Uterus (tissue), 4 donors: ENCODE measurements at places on chromosomes 5 and 9. TPM values are rescaled to one million over a fixed set of nuclear protein-coding genes. Genes with fewer than 3 reads are reported as not detected.

DNA sequence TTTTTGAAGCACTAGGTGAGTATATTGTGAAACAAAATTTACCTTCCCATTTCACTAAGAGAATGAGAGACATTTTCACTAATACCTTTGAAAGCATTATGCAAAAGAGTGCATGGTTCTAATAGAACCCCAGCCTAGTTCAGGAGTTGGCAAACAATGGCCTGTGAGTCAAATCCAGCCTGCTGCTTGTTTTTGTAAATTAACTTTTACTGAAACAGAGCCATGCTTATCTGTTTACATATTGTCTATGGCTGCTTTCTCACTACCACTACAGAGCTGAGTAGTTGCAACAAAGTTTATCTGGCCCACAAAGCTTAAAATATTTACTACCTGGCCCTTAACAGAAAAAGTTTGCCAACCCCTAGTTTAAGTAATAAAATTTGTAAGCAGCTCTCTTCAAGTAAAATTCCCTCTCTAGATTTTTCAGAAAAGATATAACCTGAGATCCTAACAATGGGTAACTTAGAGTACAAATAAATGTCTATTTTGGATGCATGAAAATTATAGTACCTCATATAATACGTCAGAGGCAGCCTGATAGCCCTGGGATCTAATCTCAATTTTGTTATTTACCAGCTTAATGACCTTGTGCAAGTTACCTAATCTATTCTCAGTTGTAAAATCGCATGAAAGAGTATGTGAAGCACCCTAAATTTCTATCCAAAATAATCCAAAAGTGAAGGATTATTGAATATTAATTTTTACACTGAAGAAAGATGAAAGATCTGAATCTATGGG is 50.7 kb upstream of the ARL15 start:
- H3K4me3 ChIP-seq, result no peak overlapping the region
- H3K4me1 ChIP-seq, result no peaks in the 10 kb centered on the region
- no peaks in the 10 kb centered on the region for H3K36me3 ChIP-seq
- peak overlapping the region; percentile 13 for H3K27ac ChIP-seq
- no peak for DNase-seq

DNA sequence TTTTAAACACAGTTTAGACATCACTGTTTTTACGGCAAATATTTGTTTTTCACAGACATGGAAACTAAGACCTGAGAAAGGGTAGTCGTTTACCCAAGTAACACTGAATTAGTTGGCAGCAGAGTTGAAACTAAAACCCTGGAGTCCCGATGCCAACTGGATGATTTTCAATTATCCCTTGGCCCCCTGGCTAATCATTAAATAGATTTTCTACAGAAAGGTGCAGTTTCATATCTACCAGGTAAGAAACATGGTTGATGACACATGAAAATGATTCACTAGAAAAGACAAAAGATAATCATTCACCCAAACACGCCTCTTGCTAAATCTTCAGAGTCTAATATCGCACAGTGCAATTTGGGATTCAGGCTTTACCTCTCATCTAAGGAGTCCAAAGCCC is 136.9 kb downstream of the SEMA5A start:
- H3K27ac ChIP-seq, result no peak overlapping the region
- H3K4me3 ChIP-seq, result no peak overlapping the region
- H3K36me3 ChIP-seq, result no peaks in the 10 kb centered on the region
- no peak for DNase-seq
- no peaks in the 10 kb centered on the region for H3K4me1 ChIP-seq

DNA sequence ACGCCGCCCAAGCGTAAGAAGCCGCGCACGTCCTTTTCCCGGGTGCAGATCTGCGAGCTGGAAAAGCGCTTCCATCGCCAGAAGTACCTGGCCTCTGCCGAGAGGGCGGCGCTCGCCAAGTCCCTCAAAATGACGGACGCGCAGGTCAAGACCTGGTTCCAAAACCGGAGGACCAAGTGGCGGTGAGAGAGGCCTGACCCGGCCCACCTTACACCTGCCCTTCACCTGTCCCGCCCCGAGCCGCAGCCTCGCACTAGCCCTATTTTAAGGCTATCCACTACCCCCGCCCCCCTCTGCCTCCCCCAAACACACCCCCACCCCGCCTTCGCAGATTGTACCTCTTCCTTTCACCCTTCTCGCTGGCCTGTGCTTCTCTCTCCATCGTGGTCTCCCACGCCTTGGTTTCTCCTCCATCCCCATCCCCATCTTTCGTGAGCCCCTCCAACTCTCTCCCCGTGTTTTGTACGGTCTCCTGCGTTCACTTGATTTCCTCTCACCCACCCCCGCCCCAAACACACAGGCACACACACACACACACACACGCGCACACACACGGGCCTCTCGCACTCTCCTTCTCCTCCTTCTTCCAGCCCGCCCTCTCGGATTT is 1.3 kb downstream of the TLX3 start:
- peaks cover 4% of the 10 kb centered on the region for H3K27me3 ChIP-seq
- no peak overlapping the region for H3K4me3 ChIP-seq
- peaks cover 21% of the 10 kb centered on the region for H3K4me1 ChIP-seq
- no peak for DNase-seq
- no peaks in the 10 kb centered on the region for H3K36me3 ChIP-seq
- H3K27ac ChIP-seq, result no peak overlapping the region

DNA sequence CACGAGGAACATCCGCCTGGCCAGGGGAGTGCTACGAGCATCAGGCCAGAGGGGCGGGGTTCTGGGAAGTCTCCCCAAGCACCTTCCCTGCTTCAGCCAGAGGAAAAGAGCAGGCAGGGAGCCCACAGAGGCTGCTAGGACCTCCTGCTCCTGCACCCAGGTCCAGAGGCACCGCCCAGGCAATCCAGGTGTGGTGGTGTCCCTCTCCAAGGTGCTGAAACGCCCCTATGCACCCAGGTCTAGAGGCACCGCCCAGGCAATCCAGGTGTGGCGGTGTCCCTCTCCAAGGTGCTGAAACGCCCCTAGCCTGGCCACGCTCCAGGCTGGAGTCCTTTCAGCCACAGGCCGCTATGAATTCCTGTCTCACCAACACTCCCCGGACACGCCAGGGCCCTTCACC is 10.7 kb upstream of the UBAC1 start:
- no peak overlapping the region for H3K4me3 ChIP-seq
- DNase-seq, result no peak
- H3K27me3 ChIP-seq, result no peaks in the 10 kb centered on the region
- H3K36me3 ChIP-seq, result no peaks in the 10 kb centered on the region
- H3K4me1 ChIP-seq, result no peaks in the 10 kb centered on the region

- no peaks in the 10 kb centered on the region for H3K36me3 ChIP-seq
- no peak overlapping the region for H3K27ac ChIP-seq
- H3K4me1 ChIP-seq, result no peaks in the 10 kb centered on the region
- no peaks in the 10 kb centered on the region for H3K27me3 ChIP-seq
- DNase-seq, result no peak
Measured at GRCh38 chr9:20873240-20873865, 158.1 kb downstream of the HACD4 start.

GRCh38 chr5:10279925-10280720 is 27.6 kb downstream of the CMBL start:
- H3K27ac ChIP-seq, result no peak overlapping the region
- no peak overlapping the region for H3K4me3 ChIP-seq
- H3K36me3 ChIP-seq, result no peaks in the 10 kb centered on the region

PCDHGA9 gene
- 17.1 TPM for total RNA-seq

- H3K27ac ChIP-seq, result peak overlapping the region; percentile 55
- H3K4me1 ChIP-seq, result peaks cover 7% of the 10 kb centered on the region
- DNase-seq, result no peak
- no peaks in the 10 kb centered on the region for H3K27me3 ChIP-seq
Measured at GRCh38 chr9:16542290-16542689, 328.2 kb downstream of the BNC2 start.

- H3K27me3 ChIP-seq, result no peaks in the 10 kb centered on the region
- DNase-seq, result no peak
- H3K36me3 ChIP-seq, result no peaks in the 10 kb centered on the region
- peak overlapping the region; percentile 25 for H3K4me3 ChIP-seq
- H3K27ac ChIP-seq, result peak overlapping the region; percentile 24
Measured at GRCh38 chr5:6722015-6722414, 8.8 kb downstream of the TENT4A start.

NIM1K gene
- 0.35 TPM for total RNA-seq
